Fibroblast of skin of left biceps (primary cell): ENCODE measurements at places on chromosomes 12 and 14.

GRCh38 chr12:119681728-119682638, 14.1 kb downstream of the PRKAB1 start:
- DNase-seq = no peak

GRCh38 chr14:79197516-79197915, 1013.8 kb downstream of the DIO2 start:
- DNase-seq = no peak

DNA sequence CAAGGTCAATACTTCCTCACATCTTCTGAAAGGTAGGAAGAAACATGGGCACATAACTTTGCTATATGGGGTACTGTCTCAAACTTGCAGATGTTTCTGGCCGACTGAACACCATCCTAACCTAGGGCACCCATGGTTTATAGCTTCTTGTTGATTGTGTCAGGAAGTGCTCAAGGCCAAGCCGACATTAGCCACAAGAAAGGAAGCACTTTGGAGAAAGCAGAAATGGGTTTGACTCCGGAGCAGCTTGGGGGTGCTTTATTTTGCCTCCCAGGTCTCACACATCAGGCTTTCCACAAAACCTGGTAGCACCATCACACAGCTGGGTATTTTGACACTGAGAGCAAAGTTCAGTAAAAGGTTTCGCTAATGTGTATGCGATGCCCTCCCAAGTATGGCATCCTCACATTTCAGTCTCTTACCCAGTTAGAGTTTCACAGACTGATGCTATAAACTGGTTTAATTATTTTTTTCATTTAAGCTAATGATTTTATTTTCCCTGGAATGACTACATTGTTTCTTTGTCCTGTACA, 25.2 kb upstream of the BHLHE41 start:
- DNase-seq = no peak

GRCh38 chr14:28307506-28307905, 459.1 kb upstream of the FOXG1 start:
- no peak for DNase-seq

- no peak for DNase-seq
Measured at GRCh38 chr12:47134005-47134404, 54.2 kb upstream of the AMIGO2 start.

DNA sequence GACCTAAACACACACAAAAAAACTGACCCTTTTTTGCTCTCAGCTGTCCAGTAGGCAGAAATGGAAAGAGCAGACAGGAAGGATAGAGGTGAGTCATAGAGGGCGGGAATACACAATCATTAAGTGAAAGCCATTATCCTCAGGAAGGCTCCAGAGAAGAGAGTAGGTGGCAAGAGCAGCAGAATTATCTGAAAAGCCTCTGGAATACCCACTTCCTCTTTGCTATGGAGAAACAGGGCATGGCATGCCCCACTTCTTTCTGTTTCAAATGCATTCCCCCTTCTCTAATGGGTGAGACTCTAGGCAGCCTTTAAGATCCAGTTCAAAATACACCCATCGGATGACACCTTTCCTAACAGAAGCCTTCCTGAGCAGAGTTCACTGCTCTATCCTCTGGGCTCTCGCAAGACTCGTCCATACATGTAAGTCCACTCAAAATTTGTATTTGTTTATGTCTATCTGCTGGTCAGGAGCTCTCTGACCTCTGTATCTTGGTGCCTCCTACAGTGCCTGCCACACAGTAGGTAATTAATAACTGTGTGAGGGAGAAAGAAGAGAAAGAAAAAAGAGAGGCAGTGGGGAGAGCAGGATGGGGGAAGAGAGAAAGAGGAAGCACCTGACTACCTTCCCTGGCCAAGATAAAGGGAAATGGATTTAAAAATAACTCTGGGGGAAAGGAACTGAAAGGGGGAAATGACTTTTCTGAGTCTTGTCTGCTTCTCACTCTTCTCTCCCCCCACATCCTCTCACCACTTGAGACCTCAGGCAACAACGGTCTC, 8.5 kb downstream of the KLHL33 start:
- no peak for DNase-seq
